GM12891 (cell line): ENCODE measurements at places on chromosomes 4 and X.
A peak's percentile ranks its signal among the peaks of the same experiment; 100 is the strongest.

GRCh38 chrX:154372612-154373022, 1.8 kb downstream of the FLNA start:
- DNase-seq = no peak

- DNase-seq = no peak
These were observed 22.8 kb downstream of the MFAP3L start for GRCh38 chr4:170003071-170004070.

- no peak for DNase-seq
These were observed 132.8 kb upstream of the FUNDC1 start for GRCh38 chrX:44675362-44676024.

GRCh38 chrX:40205471-40205870, 107.7 kb upstream of the BCOR start:
- no peak for DNase-seq

DNA sequence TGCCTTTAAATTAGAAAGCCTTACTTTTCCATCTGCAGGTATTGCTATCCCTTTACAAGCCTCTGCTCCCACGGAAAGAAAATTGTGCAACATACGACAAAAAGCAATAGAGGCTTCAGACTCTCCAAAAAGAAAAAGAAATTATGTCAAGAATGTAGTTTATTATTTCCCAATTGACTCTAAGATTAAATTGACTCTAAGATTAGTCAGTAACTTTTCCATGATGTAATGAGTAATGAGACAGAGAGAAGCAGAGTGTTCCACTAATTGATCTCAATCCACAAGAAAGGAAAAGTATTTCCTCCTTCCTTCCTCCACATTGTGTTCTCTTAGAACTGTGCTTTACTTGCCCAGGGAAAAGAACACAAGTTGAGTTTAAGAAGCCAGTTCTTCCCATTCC, 345.7 kb upstream of the HS3ST1 start:
- no peak for DNase-seq

DNA sequence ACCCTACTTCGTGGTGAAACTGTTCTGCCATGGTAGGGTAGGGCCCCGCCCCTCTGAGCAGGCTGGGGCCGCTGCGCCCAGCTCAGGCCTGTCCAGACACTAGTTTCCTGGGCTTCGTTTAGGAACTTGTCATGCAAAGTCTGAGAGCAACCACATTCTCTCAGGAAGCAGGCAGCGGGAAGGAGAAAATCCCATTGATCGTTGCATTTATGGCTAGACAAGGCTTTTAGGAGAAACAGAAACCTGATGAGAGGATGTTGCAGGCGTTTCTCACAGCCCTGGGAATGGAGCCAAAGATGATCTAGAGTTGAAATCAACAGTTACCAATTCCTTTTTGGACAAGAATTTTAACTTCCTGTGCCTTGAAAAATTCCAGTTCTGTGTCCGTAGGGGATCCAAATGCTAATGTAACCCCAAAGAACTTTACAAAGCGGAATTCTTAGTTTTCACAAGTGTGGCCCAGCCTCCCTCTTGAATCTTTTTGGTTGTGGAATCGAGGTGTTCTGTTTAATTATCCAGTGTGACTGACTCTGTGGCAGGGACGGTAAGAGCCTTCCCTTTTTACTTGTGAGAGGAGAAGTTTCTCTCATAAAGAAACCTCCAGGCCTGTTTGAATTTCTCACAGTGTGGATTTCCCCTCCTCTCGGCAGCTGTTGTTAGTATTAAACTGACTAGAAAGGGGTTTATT, 4.5 kb upstream of the CXCL9 start:
- no peak for DNase-seq

GRCh38 chr4:48180234-48180633, 46.2 kb upstream of the TXK start:
- no peak for DNase-seq

DNA sequence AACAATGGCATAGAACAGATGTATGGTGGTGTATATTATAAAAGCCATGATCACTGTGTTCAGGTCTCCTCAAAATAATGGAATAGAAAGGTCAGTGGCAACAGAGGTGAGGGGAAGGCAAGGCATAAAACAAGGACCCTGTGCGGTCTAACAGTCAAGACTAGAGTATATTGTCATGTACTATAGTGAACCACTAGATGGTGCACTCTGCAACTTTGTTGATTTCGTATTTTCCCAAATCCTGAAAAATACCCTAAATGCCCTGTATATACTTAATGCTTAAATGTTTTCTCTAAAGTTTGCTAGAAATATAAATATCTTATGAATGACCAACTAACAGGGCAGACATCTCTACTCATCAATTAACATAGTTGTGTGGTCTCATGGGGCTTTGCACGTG, 453.0 kb downstream of the PCDH11X start:
- no peak for DNase-seq

- DNase-seq = no peak
These were observed 271.4 kb downstream of the KCNIP4 start for GRCh38 chr4:21677173-21677572.

GRCh38 chr4:57110640-57111511, 691 bp upstream of the IGFBP7 start:
- peak; percentile 19 for DNase-seq

- DNase-seq = no peak
These were observed 62.5 kb downstream of the RGS12 start for GRCh38 chr4:3355266-3355748.

DNA sequence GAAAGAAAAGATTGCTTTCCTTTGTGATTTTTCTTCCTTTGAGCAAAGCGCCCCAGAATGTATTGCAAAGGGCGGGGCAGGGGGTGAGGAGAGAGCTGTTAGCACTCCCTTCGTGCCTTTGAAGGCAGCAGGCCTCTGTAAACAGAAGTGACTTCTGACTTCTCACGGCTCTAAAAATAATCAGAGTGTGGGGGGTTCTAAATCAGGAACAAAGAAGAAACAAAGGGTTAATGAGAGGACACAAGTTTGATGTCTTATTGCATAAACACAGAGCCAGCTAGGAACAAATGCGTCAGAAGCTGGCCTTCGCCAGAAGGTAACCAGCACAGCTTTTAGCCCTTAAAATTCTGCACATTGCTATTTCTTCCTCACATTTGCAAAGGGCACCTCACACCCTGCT, 626.2 kb downstream of the MID1IP1 start:
- no peak for DNase-seq

DNA sequence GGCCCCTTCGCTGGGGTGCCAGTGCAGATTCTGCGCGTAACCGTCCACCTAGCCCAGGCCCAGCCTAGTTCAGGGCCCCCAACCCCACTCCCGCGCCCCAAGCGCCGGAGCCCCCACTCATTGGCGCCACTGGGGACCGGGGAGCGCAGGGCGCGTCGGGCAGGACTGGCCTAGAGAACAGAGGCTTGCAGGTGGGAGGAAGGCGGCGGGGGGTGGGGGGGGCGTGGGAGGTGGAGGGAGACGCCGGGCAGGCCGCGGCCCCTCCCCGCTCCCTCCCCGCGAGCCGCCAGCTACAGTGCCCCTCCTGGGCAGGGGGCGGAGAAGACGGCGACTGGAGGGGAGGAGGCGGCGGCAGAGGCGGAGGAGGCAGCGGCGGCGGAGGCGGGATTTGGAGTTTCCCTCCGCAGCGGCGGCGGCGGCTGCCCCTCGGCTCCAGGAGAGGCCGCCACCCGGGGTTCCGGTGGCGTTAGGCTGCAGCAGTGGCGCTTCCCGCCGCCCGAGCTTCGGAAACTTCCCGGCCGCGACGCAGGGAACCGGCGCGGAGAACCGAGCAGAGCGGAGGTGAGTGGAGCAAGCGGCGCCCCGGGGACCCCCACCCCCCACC, 4.8 kb upstream of the DUSP9 start:
- DNase-seq = no peak

DNA sequence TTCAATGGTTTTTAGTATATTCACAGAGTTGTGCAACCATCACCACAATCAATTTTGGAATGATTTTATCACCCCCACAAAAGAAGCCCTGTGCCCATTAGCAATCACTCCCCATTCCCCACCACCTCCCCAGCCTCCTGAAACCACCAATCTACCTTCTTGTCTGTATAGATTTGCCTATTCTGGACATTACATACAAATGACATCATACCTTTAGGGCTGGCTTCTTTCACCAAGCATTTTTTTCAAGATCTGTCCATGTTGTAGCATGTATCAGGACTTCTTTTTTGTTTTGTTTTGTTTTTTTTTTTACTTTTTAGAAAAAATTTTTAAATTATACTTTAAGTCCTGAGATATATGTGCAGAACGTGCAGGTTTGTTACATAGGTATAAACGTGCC, 108.1 kb downstream of the RTL9 start:
- no peak for DNase-seq

DNA sequence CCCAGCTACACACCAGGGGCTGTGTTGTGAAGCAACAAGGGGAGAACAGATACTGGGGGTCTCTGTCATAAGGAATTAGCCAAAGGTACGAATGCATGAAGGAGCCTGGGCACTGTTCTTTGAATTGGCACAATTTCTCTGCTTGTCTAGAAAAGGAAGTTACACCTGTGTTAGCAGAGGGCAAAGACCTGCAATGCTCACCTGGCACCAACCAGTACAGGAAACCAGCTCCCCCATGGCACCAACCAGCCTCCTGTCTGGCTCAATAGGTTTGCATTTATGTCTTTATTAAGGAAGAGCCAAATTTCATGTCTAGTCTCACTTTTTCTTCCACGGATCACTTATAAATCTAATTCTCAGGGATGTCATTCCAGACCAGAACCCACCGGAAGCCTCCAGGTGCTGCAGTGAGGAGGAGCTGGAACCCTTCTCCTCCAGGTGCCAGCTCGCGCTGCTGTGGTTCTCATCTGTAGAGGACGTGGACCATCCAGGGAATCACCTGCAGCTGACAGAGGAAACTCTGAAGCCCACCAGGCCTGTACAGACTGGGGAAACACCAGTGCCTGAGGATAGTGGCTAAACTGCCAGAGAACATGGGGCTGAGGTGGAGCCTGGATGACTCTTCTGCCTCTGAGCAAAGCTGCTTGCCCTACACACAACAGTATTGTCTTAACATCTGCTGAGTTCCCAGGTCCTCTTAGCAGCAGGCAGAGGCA, 113.4 kb upstream of the TRIM2 start:
- DNase-seq = no peak

- no peak for DNase-seq
These were observed 635.9 kb upstream of the FRG1 start for GRCh38 chr4:189304809-189305208.

DNA sequence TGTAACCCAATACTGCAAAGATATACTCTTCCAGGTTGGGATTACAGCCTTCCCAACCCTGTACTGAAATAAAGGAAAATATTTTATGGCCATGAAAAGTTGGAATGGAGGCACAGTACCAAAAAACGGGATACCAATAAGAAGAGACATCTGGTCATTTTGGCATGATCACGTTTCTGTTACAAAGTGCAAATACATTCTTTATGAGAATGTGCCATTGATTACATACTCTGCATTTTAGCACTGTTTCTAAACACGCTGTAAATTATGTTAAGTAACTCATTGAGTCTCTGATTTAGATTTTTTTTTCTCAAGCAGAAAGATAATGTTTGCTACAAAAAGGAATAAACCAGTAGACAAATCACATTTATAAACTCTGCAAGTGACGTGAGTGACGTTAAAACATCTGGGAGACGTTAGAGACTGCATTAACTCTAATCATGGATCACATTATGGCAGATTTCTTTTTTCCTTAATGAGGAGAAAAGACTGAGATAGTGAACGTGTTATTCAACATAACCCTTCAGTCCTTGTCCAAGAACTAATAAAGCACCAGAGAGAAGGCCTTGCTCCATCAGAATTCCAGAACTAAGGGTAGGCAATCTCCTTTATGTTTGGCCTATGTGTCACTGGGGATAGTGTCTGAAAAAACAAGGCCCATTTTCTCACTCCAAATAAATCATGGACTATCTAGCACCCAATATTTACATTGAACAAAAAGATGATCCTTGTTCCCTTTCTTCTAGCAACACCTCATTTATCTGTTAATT, 31.0 kb downstream of the UNC5C start:
- no peak for DNase-seq

- peak; percentile 28 for DNase-seq
These were observed at the start of gene STOX2 for GRCh38 chr4:183905081-183905592. STOX2 (plus strand) TSS chr4:183905307; CDS start chr4:183906791, 1,484 bp downstream.

DNA sequence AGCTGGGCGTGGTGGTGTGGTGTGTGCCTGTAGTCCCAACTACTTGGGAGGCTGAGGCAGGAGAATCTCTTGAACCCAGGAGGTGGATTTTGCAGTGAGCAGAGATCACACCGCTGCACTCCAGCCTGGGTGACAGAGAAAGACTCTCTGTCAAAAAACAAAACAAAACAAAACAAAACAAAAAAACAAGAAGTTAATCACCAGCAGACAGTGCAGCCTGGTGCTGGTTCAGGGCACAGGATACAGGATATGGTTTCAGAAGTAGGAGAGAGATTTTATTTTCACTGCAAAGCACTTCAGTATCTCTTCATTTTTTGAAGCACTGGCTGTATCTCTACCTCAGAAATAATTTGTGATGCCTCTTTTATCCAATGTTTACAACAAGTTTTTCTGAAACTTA, 1222.9 kb upstream of the PRKX start:
- no peak for DNase-seq

GRCh38 chr4:38663090-38663800, 754 bp upstream of the KLF3 start:
- DNase-seq = peak; percentile 67

DNA sequence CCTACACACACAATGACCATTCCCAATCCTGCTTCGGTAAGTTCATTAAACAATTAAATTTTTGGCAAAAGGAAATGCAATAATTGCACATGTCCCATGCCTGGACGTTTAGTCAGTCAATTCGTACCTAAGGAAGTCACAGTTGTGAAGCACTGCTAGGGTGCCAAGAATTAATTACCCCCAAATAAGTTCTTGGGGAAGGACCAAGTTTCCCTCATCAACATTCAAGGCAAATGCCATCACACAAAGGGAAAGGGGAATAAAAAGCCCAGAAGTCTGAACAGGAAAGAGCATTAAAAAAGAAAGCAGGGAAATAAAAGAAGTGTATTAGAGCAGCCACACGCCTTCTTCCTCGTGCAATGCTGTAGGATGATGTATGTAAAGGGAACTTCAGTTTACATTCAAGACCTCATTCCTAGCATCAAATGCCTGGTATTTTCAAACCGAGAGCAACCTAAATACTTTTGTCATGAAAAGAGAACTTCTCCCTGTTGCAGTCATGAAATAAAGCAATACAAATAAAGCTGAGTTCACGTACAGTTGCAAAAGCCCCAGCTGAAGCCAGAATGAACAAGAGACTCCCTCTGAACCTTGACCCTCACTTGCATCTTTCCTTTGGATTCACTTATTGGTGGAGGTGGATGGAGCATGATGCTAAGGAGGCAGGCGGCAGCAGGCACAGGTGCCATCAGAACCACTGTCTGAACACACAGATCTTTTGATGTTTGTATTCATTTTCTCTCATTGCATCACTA, 124.0 kb upstream of the PPARGC1A start:
- no peak for DNase-seq

GRCh38 chr4:27602172-27602571, 741.5 kb downstream of the STIM2 start:
- no peak for DNase-seq

- no peak for DNase-seq
These were observed 11.4 kb downstream of the ADGRA3 start for GRCh38 chr4:22504447-22504846.
